ENCODE measurements at places on chromosomes 7 and 10.

DNA sequence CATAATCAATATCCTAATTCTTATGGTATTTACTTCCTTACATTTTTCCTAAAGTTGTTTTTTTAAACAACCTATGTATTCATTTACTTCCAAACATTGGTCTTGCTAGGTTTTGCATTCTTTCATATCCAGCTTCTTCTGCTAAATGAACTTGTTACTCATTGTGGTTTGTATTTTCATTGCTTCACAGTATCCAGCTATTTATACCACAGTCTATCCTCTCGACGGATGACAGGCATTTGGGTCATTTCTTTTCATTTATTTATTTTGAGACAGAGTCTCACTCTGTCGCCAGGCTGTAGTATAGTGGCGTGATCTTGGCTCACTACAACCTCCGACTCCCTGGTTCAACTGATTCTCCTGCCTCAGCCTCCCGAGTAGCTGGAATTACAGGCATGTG is 66.8 kb downstream of the CCDC6 start:
- no peak for DNase-seq

DNA sequence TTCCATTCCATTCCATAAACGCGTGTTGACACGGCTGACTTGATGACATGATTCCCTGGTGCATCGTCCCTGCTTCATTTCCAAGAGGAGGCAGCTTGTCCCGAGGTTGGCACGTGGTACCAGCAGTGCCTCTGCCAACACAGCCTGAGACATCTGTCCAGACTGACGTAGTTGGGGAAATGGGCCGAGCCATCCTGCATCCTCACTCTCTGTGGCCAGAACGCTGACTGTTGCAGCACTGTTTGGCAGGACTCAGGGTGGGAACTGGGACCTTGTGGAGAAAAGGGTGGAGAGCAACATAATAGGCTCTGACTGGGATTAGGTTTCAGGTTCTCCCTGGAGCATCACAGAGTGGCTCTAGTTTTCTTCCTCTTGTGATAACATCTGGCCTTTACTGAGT is 118.6 kb upstream of the BTBD16 start:
- peak; percentile 68 for DNase-seq

- no peak for DNase-seq
Measured at GRCh38 chr10:97861924-97862323, 12.3 kb downstream of the GOLGA7B start.

DNA sequence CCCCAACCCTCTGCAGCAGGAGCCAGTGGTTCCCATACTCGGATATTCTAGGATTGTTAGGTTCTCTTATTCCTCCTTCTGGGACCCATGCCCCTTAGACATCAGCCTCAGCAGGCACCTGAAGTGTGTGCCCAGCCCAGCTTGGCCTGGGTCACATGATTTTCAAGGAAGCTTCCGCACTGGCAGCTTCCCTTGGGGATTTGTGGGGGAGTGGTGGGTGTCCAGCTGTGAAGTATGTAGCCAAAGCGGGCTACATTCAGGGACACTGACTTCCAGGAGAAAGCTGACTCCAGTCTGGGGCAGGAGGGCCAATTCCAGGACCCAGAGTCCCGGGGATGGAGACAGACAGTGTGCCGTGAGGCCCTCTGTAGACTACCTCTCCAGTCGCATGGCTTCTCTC is 1.3 kb downstream of the LDB1 start:
- DNase-seq = peak; percentile 58

DNA sequence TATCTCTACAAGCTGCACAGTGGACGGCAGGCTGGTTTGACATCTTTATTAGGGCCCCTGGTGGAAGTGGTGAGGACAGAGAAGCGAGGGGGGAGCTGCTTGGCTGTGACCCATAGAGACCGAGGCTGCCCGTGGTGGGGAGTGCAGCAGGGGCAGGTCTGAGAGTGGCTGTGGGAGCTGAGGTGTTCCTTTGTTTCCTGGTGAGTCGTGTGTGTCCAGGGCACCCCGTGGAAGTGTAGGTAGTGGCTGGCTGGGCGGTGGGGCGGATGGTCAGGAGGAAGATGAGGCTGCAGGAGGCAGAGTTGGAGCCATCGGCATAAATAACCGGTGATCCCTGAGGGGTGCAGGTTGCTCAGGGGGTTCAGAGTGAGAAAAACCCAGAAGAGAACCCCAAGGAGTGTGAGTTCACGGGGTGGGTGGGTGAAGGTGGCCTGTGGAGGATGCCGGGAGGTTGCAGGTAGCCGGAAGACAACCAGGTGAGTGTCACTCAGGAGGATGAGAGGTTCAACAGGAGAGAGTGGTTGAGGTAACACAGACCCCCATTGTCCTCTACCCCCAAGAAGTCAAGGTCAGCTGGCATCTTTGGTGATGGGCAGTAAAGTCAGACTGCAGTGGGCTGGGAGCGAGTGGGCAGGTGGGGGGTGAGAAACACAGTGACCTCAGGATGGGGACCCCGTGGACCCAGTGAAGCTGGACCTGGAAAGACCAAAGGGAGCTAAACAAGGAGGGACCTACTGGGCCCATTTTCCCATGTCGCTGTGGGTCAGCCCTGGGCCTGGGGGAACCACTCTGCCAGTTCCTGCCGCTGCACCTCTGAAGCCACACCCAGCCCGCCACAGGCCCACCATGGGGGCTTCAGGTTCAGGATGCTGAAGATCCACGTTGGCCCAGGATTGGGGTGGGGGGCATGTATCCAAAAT is 7.8 kb downstream of the ATP6V0E2 start:
- DNase-seq = no peak

GRCh38 chr7:18402488-18403183 is 92.9 kb upstream of the HDAC9 start:
- no peak for DNase-seq

GRCh38 chr7:28135315-28135714 is 45.3 kb downstream of the JAZF1 start:
- DNase-seq = no peak

- DNase-seq = no peak
Measured at GRCh38 chr7:15214976-15215375, 312.4 kb upstream of the DGKB start.

DNA sequence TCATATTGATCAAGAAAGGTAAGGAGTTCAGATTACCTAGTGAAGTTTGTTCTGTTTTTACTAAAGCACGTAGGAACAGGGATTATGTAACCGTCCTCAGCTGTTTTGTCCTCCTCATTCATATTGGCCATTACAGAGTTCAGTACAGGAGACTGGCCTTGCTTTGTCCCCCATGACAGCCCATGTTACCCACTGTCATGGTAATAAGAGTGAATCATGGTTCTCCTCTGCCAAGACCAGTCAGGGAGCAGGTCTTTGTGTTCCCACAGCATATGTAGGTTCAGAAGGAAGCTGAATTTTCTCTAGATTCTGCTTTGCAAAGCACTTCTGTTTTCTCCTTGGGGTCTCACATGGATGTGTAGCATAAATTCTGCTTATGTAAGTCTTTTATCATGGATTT is 106.2 kb upstream of the GPR141 start:
- no peak for DNase-seq

DNA sequence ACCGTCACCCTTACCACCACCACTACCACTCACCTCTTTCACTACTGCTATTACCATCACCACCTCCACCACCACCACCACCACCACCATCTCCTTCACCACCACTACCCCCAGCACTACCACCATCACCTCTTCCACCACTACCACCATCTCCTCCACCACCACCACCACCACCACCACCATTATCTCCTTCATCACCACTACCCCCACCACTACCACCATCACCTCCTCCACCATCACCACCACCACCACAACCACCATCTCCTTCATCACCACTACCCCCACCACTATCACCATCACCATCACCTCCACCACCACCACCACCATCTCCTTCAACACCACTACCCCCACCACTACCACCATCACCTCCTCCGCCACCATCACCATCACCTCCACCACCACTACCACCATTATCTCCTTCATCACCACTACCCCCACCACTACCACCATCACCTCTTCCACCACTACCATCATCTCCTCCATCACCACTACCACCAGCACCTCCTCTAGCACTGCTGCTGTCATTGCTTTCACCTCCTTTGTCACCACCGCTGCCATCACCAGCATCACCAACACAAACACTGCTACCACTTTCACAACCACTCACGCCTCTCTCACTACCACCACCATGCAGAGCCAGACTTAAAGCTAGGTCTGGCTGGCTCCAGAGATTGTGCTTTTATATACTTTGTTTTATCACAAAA is 109.3 kb downstream of the ICA1 start:
- DNase-seq = no peak

Measured in mucosa of descending colon (tissue), 3 donors.